AG08396 (cell line): ENCODE measurements at places on chromosomes 1 and 21.

DNA sequence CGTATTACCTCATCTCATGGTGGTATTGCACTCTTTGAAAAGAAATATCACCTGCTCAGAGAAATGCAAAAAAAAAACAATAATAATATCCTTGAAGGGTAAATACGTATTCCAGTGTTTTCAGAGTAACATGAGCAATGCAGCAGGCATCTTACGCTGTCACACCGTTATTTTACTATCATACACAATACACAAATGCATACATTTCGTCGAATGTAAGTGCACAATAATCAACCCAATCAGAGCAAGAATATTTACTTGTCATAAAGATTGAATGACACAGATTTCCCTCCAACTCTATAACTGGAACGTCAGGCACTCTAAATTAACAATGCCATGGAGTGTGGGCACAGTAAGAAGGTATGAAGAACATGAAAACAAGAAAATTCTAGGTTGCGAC lies 1050.1 kb downstream of the PLA2G4A start:
- DNase-seq: no peak

GRCh38 chr1:226569879-226570547 lies 21.4 kb downstream of the STUM start:
- no peak for DNase-seq

DNA sequence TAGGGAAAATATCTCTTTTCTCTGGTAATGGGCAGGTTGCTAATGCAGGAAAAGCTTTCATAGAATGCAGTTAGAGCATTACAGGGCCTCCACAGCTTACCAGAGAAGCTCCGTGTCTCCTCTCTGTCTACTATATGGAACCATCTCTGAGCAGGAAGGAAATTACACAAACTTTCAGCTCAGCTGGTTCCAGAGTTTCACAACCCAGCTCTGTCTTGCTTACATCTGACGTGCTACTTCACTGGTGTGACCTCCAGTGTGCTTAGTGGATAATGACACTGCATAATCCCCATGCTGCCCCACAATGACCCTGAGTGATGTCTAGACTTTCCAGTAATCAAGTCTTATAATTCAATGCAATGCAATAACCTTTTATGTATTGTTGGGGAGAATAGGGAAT lies 4.3 kb upstream of the FGGY start:
- peak; percentile 42 for DNase-seq

- DNase-seq: no peak
Observed at GRCh38 chr1:205927676-205928075, 15.6 kb downstream of the SLC26A9 start.

DNA sequence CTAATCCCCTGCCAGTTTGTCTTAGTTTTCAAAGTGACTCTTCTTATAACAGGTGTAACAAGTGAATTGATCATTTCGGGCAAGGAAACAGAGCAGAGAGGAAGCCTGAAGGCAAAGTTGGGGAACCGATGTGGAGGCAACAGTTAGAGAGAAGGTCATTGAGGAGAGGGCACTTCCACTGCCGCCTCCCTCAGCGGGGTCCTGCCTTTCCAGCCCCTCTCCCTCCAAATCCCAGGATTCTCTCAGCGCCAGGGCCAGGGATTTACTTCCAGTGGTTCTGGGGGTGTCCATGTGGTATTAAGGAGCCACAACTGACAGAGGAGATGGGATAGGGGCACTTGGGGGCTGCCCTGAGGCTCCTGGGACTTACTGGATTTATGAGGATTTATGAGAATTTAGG lies 39.7 kb upstream of the PDE9A start:
- no peak for DNase-seq

- no peak for DNase-seq
Observed at GRCh38 chr1:239843541-239843940, 248.1 kb upstream of the FMN2 start.

DNA sequence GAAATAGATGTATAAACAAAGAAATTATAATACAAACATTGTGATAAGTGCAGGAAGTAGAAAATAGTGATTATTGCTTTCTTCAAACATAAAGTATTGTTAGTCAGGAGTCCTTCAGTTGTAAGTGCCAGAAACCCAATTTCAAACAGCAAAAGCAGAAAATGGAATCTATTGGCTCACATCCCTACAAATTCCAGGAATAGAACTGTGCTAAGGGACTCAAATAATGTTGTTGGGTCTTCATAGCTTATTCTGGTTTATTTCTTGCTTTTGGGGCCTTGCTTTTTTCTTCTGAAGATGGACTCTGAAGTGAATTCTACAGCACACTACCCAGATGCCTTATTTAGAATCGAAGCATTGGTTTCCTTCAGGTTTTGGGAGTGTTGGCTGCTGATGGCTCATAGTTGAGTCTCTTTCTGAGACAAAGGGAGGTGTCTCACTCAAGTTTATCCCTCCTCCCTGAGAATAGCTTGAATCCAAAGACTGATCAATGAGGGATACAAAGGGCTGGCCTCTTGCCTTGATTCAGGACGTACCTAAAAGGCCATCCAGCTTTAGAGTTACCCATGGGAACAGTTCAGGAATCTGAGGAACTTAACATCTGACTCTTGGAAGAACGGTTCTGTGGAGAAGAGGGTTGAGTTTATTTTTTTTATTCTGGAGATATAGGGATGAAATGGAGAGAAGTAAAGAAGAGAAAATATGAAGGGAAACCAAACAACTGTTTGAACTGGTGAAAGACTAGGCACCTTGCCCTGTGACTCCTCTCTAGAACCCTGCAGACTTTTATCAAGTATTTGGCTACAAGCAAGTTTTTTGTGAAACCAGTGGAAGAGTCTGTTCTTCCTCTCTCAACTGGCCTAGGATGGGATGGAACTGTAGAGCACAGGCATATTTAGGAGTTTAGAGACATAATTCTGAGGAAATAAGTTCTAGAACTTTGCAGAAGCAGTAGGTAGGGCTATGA lies 39.0 kb upstream of the ATG4C start:
- no peak for DNase-seq

GRCh38 chr1:90402893-90403849 lies 313.9 kb downstream of the BARHL2 start:
- DNase-seq: peak; percentile 15

DNA sequence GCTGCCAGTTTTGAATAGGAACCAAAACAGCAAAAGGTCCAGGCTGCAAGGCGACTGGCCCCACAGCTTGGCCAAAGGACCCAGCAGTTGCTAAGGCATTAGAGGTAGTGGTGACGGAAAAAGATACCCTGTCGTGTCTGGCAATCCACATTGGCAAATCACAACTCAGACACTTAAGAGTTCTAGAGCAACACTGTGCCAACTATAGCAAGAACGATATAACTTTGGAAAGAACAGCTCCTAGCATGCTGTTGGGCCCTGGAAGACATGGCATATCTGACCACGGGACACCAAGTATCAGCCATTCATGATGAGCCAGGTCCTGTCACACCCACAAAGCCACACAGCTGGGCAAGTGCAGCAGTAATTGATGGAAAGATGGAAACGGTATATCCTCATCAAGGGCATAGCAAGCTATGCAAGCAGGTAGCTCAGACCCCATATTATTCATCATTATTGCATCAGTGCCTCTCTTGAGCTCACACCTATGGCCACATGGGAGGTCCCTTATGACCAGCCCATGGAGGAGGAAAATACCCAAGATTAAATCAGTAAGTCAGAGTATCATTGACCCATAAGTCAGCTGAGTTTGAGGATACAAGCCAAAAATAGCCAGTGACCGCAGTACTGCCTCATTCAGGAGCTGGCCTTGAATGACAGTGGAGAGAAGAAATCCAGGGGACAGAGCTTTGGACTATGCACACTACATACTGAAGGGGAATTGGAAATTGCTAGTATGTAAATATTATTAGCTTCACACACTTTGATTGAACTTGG lies 221.2 kb downstream of the SETD4 start:
- no peak for DNase-seq
